ENCODE measurements at places on chromosomes 4 and X.

DNA sequence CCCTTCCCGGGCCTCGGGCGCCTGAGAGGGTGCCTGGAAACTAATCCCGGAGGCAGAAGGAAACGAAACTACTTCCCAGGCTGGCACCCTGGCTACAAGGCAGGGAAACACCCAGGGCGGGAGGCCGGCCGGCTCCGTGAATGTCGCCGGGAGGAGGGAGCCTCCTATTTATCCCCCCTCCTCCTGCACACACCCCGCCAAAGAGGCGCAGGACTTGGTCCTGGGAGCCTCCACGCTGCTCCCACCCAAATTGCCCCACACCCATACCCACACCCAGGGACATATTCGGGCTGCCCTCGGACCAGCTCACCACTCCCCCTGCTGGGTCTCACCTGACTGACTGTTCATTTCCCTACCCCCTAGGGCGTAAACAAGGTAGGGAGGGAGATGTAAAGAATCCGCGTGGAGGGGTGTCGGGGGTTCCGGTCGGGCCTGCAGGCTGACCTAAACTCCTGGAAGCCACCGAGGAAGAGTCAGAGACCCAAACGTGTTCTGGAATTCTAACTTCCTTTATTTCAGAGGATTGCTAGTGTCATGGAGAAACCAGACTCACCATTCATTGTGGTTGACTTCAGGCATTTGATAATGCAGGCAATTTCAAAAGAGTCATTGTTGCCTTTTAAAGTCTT lies at the start of gene BTC:
BTC (minus strand) TSS at position 142 of the 629 bp plus-strand sequence. CDS start 198 bp downstream, outside the sequence.
- DNase-seq = peak; percentile 45

DNA sequence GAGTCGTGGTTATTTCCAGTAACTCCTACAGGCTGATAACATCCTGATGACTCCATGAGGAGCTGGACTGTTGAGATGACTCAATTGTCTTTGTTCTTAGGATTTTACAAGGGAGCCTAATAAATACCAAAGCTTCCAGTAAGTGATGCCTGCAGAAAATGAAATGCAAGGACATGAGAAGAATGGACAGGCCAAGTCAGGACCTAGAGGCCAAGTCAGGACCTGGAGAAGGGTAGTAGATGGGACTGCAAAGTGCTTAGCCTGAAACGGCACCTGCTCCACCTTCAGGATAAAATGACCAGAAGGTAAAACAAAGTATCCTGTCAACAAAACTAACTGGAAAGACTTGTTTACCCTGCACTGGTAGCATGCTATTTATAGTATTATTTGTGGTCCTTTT lies 6.4 kb upstream of the SLC10A6 start:
- DNase-seq = no peak

DNA sequence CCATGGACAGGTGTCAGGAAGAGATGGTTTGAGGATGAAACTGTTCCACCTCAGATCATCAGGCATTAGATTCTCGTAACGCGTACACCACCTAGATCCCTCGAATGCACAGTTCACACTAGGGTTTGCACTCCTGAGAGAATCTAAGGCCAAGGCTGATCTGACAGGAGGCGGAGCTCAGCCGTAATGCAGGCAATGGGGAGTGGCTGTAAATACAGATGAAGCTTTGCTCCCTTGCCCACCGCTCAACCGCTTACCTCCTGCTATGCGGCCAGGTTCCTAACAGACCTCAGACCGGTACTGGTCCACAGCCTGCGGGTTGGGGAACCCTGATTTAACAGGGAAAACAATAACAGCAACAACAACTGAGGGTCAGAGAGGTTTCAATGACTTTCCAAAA lies 2.0 kb upstream of the TEC start:
- no peak for DNase-seq

DNA sequence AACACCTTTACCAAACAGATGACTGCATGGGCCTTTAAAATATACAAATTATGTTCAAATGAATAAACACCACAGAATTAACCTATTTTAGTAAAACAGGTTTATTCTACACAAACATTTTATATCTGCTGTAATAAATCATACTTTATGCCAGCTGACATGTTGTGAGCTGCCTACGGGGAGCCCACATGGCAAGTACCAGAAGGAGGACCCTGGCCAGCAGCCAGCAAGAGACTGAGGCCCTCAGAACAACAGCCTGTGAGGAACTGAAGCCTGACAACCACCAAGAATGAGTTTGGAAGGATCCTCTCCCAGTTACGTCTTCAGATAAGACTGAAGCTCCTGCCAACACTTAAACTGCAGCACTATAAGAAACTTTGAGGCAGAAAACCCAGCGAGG lies 377.0 kb downstream of the PDGFC start:
- no peak for DNase-seq

GRCh38 chrX:103124284-103124683 lies 31.3 kb upstream of the NXF3 start:
- DNase-seq = no peak

- no peak for DNase-seq
These were observed 113.6 kb upstream of the EMCN start for GRCh38 chr4:100631281-100631968.

GRCh38 chr4:94871644-94872305 lies 114.0 kb downstream of the BMPR1B start:
- no peak for DNase-seq

DNA sequence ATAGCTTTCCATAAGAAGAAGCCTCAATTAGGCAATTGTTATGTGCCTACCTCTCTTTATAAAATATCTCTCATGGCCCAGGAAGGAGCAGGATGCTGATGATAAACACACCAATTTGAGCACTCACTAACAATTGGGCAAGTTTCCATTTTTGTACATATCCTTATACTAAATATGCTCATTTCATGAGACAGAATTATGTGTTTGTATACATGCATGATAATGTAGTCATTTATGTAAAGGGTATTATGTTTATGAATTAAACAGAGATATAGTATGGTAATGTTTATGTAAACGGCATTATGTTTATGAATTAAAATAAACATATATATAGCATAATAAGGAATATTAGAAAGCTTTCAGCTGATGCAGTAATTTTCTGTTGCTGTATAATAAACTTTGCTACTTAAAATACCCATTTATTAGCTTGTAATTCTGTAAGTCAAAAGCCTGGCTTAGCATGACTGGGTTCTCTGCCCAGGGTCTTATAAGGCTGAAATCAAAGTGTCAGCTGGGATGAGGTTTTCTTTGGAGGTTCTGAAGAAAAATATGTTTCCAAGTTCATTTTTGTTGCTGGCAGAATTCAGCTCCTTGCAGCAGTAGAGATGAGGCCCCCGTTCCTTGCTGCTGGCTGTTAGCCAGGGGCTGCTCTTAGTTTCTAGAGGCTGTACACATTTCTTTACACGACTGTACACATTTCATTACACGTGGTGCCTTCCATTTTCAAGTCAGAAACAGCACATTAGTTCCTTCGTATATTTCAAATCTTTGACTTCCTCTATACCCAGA lies 89.0 kb downstream of the GLRA2 start:
- DNase-seq = no peak

DNA sequence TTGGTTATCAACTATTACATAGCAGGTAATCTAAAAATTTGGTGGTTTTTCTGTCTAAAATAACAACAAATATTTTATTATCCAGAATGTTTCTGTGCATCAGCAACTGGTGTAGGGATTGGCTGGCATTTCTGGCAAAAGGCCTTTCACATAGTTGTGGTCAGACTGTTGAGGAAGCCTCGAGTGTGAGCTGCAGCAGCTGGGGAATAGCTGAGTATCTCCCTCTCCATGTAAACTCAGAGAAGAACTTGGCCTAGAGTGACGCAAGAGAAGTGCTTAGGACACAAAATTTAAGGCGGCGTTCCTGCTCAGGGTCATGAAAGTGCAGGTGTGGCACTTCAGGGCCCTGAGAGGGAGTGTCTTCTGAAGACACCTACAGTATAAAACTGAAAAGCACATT lies 558.9 kb downstream of the SPOCK3 start:
- DNase-seq = no peak

DNA sequence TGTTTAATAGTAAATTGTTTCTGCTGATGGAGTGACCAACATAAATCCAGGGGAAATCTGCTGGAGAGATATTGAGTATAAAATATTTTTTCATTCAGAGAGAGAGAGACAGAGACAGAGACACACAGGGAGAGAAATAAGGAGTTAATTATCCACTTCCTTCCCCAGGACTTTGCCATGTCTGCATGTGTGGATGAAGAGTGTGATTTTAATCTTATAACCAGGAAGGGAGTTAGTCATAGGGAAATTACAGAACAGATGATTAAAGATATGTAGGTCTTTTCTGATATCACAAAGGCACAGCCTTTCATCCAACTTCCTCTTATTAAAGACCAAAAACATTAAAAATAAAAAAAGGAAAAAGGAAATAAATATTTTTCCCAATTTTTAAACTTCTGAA lies 526.3 kb downstream of the SPRY1 start:
- no peak for DNase-seq

- DNase-seq = no peak
These were observed 31.0 kb downstream of the PAK3 start for GRCh38 chrX:111127038-111127437.

DNA sequence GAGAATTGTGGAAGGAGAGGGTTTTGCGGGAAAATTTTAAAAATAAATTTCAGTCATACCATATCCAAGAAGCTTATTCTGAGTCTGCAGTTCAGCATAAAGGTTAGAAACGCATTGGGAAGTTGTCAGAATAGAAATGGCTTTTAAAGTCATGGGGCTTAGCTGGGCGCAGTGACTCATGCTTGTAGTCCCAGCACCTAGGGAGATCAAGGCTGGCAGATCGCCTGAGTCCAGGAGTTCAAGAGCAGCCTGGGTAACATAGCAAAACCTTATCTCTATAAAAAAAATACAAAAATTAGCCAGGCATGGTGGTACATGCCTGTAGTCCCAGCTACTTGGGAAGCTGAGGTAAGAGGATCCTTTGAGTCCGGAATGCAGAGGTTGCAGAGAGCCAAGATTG lies 3.9 kb upstream of the PLA2G12A start:
- no peak for DNase-seq

DNA sequence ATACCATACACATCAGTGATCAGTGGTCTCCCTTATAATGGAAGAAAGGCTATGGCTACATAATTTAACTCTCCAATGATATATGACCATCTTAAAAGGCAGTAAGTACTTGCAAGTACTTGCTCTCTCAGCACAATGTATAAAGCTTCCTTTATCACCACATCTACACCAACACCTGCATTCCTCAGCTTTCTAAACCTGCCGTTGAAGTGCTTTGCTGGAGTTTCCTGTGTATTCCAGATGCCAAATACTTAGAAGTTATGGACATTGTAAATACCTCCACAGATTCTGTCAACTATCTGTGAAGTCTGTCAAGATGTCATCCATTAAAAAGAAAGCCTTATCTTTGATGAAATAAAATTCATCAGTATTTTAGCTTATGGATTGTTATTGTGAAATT lies 335.0 kb upstream of the GALNTL6 start:
- no peak for DNase-seq

GRCh38 chr4:43066415-43066814 lies 173.9 kb downstream of the GRXCR1 start:
- DNase-seq = no peak

GRCh38 chrX:52031371-52031770 lies 37.6 kb downstream of the MAGED4B start:
- no peak for DNase-seq

- no peak for DNase-seq
These were observed 9.1 kb downstream of the NSD2 start for GRCh38 chr4:1880332-1880731.

GRCh38 chr4:2290974-2291704 lies 29.2 kb upstream of the MXD4 start:
- DNase-seq = peak; percentile 77

- DNase-seq = no peak
These were observed 23.0 kb downstream of the EPGN start for GRCh38 chr4:74331252-74331651.

DNA sequence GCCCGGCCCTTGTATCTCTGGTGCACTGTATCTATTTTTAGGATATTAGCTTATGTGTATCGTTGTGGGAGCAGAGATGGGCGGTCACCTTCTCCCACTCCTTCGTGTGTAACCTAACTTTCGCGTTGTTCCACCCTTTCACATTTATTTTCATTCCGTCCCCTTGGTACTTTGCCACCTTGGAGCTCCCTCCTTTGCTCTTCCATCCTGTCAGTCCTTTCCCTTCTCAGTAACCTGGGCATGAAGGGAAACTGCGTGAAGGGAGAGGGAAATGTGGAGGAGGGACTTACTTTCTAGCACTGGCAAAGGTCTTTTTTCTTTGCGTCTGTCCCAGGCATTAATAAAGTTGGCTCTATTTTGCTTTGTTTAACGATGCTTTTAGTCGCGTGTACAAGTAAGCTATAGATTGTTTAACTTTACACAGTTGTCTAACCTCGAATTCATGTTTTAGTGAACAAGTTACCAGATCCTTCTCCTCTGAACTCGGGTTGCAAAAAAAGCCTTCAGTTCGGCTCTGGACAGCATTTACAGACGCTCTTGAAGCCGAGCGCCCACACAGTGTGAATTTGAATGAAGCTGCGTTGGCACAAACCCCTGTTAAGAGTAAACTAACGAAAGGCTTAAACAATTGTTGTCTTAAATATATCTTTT lies 3.9 kb downstream of the PCDH10 start:
- DNase-seq = no peak

- DNase-seq = no peak
These were observed 930.7 kb downstream of the CCSER1 start for GRCh38 chr4:91057871-91058270.

DNA sequence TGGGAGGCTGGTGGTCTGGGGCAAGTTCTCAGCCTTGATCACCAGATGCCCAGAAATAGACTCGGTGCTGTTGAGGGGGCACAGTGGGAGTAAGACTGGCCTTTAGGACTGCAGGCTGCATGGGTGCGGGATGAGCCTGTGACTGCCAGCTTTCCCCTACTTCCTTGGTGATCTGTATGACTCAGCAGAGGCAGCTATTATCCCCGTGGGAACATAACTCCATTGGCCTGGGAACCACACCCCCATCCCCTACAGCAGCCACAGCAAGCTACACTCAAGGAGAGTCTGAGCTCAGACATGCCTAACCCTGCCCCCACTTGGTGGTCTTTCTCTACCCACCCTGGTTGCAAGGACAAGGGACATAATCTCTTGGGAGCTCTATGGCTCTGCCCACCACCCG lies 20.6 kb downstream of the CLIC2 start:
- DNase-seq = no peak
